IMR-90 (cell line): ENCODE measurements at places on chromosomes 3 and 15.

DNA sequence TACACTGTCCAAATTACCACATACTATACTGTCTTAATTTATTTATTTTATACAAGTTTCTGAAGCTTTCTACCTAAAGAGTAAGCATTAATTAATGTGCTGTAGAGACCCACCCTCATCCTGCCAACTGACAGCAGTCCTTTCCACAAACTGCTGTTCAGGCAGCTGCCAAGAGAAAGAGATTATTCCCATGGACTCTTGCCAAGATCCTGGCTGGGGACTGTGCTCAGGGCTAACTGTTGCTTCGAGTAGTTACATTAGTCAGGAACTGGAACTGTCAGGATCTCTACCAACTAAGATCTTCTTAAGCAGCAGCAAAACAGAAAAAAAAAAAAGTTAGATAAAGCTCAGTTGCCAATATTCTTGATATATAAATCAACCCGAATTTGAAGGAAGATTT, 398.8 kb downstream of the MECOM start:
- peak; percentile 44 for DNase-seq

- no peak for DNase-seq
Measured at GRCh38 chr3:152827313-152827712, 7.6 kb upstream of the P2RY1 start.

GRCh38 chr15:66948294-66948693, 117.1 kb upstream of the SMAD3 start:
- peak; percentile 50 for DNase-seq

DNA sequence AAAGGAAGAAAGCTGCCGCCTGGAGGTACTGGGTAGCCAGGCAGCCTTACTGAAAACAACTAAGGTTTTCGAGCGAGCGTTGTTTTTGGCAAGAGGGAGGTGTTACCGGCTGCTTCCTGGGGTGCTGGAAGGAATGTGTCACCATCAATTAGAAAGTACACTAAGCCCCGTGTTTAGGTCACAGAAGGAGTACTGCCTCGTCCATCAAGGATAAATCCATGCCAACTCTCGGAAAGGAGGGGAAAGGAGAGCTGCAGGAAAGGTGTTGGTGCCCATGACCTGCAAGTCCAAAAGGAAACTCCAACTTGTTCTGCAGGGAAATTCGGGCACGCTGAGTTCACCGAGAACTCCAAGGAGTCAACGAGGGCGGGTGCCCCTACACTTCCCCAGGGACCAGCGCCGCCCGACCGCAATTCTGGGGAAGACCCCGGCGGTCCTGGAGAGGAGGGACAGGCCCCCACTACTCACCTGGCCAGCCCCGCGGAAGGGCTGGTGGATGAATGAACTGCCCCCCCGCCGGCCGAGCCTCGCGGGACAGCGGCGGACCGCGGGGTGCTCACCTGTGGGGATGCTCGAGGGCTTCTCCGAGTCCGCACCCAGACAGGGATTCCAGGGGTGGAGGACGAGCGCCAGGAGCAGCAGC, 542 bp downstream of the PLOD2 start:
- peak; percentile 79 for DNase-seq

DNA sequence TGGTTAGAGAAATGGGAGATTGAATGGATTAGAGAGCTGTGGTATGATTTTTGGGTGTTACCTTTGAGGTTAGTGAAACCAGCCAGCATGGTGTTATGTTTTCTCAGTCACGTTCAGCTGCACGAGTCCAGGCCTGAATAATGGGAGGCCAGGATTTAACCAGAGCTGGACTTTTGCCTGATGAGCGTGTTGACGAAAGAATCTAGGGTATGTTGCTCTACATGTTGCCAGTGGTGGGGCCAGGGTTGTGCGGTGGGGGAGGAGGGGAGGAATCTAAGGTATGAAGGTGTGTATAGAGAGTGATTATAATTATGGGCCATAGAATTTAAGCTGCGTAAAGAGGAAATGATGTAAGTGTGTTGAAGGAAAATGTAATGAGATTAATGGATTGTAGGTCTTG, 22.8 kb downstream of the MINDY2 start:
- DNase-seq, result no peak

- DNase-seq, result no peak
Measured at GRCh38 chr15:79543097-79543496, 111.0 kb downstream of the MINAR1 start.

- DNase-seq, result peak; percentile 12
Measured at GRCh38 chr3:52238193-52238760, 681 bp downstream of the TWF2 start.

- DNase-seq, result no peak
Measured at GRCh38 chr3:4547799-4548198, 54.7 kb downstream of the ITPR1 start.

GRCh38 chr15:44157679-44158078, 37.4 kb downstream of the FRMD5 start:
- DNase-seq, result peak; percentile 96

- no peak for DNase-seq
Measured at GRCh38 chr15:72590427-72590826, 64.1 kb upstream of the GOLGA6B start.

- DNase-seq, result no peak
Measured at GRCh38 chr3:63030666-63031065, 155.4 kb upstream of the CADPS start.

GRCh38 chr15:59515190-59515589, 77.2 kb downstream of the FAM81A start:
- DNase-seq, result no peak

DNA sequence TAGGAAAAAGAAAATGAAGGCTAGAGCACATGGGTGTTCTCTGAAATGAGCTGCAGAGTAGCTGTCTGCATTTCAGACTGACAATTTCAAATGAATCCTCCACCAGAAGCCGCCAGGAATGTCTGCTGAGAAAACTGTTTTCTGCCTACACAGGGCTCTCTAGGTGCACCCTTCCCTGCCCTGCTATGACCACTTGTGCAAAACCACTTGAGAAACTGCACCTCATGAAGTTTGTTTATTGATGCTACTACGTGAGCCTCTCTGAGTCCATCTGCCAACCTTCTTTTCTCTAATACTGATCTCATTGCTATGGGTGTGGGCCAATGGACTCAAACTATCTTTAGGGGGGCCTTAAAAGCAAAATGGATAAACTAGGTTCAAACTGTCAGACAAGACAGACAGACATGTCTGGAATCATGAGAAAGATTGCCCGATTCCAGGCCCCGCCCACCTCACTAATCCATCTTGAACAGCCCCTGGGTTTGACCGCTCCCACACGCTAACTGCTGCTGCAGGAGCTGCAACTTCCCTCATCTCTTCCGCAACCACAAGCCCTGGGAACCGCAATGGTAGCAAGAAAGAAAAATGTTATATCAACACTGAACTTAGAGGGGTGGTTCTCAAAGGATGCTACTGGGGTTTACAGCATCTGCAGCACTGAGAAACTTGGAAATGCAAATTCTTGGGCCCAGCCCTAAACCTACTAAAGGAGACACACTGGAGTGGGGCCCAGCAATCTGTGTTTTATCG, 9.0 kb upstream of the CD47 start:
- DNase-seq, result peak; percentile 6

GRCh38 chr3:17065881-17066280, 181.1 kb downstream of the PLCL2 start:
- DNase-seq, result no peak

DNA sequence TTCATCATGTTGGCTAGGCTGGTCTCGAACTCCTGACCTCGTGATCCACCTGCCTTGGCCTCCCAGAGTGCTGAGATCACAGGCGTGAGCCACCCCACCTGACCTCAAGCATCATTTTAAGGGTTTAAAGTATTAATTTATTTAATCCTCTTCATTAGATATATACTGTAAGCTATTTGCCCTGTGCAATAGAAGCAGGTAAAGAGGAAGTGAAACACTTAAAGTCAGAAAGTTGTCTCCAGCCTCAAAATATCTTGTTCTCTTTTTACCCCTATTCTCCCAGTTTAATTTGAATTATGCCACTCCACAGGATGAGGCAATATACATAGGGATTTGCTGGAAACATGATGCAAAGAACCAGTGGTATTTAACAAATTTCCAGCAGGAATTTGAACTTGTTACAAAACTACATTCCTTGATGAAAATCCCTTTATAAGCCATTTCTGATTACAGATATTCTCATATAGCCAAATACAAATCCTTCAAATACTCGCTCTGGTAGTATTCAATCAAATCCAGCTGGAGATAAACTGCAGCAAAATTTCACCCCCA, 2.0 kb downstream of the NDUFB5 start:
- no peak for DNase-seq

GRCh38 chr15:93466380-93466779, 377.4 kb upstream of the RGMA start:
- no peak for DNase-seq

DNA sequence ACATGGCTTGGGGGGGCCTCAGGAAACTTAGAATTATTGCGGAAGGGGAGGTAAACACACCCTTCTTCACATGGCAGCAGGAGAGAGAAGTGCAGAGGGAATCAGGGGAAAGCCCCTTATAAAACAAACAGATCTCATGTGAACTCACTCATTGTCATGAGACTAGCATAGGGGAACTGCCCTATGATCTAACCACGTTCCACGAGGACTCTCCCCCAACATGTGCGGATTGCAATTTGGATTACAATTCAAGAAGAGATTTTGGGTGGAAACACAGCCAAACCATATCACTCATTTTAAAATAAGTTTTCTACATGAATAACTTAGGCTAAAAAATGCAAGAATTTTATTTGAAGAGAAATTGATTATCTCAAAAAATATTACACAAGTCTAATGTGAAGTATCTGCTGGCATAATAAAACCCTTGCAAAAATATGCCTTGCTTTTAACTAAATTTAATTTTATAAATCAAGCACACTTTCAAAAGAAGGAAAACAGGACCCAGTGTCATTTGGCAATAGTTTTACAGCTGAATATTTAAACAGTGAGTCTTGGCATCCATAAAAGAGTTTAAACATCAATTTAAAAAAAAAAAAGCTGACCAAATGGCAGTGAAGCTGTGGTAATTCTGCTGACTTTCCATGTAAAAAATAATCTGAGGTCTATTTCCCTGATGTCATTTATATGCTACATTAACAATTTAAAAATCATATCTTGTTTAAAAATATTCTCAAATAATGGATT, 1057.2 kb downstream of the NAALADL2 start:
- no peak for DNase-seq

GRCh38 chr3:52429779-52430415, 15.0 kb downstream of the SEMA3G start:
- peak; percentile 28 for DNase-seq

DNA sequence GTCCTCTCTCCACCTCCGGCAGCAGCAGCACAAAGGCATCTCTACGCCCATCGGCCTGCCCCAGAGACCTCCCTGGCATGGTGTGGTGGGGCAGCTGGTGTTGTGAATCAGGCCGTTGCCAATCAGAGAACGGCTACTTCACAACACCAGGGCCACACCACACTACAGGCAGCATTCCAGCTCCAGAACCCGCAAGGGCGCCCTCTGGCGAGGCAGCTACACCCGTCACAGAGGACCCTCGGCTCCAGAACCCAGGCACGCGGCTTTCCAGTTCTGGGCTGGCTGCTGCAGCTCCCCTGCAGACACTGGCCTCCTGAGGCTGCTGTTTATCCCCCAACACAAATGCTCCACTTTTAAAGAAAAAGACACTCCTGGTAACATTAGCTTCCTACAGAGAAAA, 127.5 kb upstream of the TOPAZ1 start:
- DNase-seq, result peak; percentile 3

DNA sequence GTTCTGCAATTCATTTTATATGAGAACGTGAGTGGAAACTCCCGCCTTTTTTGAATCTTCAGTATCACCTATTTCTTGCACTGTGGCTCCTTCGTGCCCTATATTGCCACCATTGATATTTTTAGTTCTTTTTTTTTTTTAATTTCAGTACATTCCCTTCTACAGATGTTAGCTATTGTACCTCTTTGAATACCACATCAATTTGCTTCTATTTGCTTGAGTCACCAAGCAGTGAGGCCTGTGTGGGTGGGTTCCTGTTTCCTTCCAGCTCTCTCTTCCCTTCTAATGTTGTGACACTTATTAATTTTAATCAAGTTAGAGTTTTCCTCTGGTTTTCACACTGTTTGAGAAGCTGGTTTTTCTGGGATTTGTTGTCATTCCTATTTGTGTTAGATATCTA, 8.7 kb downstream of the HACD2 start:
- peak; percentile 38 for DNase-seq

GRCh38 chr15:53644660-53645059, 114.8 kb downstream of the WDR72 start:
- DNase-seq, result no peak

GRCh38 chr3:172192830-172193415, 153.5 kb downstream of the FNDC3B start:
- no peak for DNase-seq
